ENCODE measurements at places on chromosomes 1 and 21.

DNA sequence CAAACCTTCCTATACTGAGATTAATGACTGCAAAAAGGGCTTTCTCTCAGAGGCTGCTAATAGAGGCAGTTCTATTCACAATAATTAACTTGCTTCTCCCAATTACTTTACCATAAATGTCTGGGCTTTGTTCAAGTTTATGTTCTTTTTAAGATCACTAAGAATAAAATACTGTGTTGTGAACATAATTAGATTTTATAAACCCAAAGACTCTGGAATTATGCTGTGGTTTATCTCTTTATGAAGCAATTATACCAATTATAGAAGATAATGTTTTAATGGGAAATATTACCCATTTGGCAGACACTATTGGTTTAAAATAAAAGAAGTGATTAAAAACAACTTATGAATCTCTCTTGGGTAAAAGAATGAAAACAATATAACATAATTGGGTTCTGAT is 43.5 kb upstream of the IL12RB2 start:
- no peak for DNase-seq

- DNase-seq, result no peak
These were observed 16.1 kb upstream of the KLHDC7A start for GRCh38 chr1:18464665-18465050.

DNA sequence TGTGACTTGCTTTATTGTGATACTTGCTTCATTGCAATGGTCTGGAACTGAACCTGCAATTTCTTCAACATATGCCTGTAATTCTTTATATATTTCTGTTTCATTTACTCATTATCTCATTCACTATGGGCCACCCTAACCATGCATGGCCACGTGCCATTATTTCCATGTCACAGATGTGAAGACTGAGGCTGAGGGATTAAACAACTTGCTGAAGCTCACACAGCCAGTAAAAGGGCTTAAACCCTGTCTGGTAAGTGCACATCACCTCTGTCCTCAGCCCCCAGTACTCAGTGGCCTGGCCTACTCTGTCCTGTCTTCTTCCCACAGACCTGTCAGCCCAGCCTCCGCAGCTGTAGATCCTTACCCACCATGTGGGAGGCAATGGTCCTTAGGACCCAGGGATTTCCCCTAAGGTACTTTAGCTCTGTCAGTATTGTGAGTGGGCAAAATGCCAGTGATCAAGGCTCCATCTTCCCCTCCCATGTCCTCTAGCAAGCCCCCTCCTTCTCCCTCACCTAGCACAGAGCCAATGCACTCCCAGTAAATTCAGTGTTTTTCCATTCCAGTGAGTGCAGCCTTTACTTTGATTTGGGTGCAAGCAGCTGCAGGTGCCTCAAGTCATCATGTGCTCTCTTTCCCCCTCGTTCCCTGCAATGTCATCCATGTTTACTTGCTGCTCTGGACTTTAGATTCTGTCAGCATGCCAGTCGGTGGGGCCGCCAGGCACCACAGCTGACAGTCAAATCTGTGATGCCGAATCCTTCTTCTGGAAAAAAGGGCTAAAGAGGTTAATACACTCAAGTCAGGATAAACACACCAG is 228.2 kb upstream of the PROX1 start:
- no peak for DNase-seq

DNA sequence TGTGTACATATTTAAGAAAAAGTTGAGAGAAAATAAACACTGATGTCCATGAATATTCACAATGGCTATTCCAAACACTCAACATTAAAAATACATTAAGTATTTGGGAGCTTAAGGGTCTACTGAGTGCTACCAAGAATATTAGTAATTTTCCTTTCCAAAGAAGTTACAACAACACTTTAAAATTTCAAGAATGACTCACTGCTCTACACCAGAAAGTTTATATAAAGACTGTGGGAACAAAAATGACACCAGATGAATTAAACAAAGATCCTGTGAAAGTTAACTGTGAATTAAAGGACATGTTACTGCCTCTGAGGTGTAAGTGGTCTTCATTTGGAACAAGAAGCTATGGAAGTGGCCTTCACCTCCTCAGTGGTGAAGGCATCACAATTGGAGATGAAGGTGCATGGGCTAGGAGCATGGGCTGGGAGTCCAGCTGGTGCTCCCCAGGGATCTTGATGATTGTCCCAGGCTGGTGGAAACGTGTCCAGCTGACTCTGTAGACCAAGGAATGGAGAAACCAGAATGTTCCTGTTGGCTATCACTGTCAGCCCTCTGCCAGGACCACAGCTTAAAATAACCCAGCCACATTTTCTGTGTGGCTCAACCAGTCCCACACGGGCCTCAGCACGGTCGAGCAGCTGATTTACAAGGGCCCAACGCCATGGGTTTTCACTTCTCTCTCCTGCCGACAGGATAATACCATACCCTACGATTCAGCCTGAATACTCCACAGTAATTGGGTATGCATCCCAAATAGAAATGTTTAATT is 28.8 kb downstream of the TAF5L start:
- DNase-seq, result no peak

DNA sequence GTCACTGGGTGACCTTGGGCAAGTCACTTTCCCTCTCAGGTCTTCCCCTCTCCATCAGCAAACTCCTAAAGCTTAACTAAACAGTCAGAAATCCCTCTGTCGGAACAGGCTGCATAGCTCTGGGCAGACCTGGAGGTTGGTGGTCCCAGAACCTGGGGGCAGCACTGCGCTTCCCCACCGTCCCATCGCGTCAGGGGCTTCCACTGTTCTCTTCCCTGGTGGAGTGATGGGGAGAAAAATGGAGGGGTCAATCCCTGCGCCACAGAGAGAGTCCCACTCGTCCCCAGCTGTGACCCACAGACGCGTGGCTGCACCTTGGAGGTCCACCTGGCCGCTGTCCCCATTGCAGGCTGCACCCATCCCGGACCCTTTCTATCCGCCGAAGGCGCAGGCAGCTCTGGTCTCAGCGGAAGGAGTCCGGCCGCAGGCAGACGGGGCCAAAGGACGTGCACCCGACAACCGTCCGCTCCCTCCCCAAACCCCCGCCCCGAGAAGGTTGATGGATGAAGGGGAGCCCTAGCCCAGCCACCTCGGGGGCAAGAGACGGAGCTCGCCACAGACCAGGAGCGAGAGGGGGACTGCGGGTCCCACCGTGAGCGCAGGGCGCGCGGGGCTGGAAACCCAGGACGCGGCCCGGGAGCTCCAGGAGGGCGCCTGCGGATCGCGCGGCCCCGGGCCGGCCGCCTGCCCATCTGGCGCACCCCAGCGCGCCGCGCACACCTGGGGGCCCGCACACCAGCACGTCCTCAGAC is 588 bp upstream of the WNT3A start:
- no peak for DNase-seq

All from CD14-positive monocyte (primary cell).